Esophagus muscularis mucosa (tissue), 4 donors: ENCODE measurements at places on chromosomes 2 and 18. TPM values are rescaled to one million over a fixed set of nuclear protein-coding genes. Genes with fewer than 3 reads are reported as not detected.
A peak's percentile ranks its signal among the peaks of the same experiment; 100 is the strongest.

- H3K27me3 ChIP-seq, result no peaks in the 10 kb centered on the region
- no peaks in the 10 kb centered on the region for H3K36me3 ChIP-seq
- DNase-seq, result no peak
- peak overlapping the region; percentile 72 for H3K27ac ChIP-seq
- peaks cover 8% of the 10 kb centered on the region for H3K4me1 ChIP-seq
Observed at GRCh38 chr2:55133467-55134315, 83.4 kb upstream of the RTN4 start.

- H3K27ac ChIP-seq, result no peak overlapping the region
- H3K27me3 ChIP-seq, result no peaks in the 10 kb centered on the region
- H3K36me3 ChIP-seq, result no peaks in the 10 kb centered on the region
- H3K4me1 ChIP-seq, result no peaks in the 10 kb centered on the region
- peak; percentile 21 for DNase-seq
- H3K4me3 ChIP-seq, result no peak overlapping the region
Observed at GRCh38 chr2:222780051-222780450, 80.8 kb upstream of the ACSL3 start.

DNA sequence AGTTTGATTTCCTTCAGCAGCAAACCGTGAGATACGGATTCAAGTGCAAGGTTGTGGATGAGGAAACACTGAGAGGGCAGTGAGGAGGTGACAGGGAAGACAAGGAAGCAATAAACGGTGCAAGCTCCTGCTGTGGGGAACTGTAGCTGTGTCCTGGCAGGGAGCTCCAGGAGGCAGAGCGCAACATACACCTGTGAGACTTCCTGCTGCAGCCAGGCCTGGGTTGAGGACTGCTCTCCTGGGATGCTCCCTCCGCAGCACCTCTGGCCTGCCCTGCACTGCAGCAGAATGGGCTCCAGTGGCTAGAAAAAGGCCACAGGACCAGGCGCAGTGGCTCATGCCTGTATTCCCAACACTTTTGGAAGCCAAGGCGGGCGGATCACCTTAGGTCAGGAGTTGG lies 85.5 kb downstream of the MRO start:
- no peaks in the 10 kb centered on the region for H3K27me3 ChIP-seq
- no peak overlapping the region for H3K27ac ChIP-seq
- DNase-seq, result no peak
- no peaks in the 10 kb centered on the region for H3K4me1 ChIP-seq
- peaks cover 3% of the 10 kb centered on the region for H3K36me3 ChIP-seq
- H3K4me3 ChIP-seq, result no peak overlapping the region

DNA sequence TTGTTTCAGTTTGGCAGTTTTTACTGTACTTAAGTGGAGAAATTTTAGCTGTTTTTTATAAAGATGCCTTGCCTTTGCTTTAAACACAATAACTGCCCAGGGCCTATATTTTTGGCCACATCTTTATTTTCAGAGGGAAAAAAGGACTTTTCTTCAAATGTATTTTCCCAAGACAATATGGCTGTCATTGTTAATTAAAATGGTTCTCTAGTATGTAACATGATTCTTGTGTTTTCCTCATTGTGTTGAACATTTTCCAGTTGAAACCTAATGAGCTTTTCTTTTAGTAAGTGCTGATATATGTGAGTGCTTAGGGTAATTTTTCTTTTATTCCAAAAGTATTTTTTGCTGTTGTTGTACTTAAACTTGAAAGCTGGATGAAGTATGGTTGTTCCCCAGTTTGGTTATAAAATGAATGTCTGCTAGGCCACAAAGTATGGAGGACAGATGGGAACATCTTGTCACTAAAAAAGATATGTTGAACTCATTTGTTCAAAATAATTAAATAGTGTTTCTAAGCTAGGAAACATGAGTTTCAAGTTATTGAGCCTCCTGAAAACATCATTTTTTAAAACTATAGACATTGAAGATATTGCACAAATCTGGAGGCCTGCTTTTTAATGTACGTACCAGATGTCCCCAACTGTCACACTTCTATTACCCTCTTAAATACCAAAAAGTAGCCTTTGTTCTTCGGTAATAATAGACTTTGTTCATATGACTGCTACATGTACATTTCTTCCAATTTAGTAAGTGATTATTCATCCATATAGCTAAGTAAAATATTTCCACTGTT lies 147.5 kb upstream of the DAPL1 start:
- H3K4me1 ChIP-seq, result no peaks in the 10 kb centered on the region
- no peak overlapping the region for H3K27ac ChIP-seq
- H3K4me3 ChIP-seq, result no peak overlapping the region
- no peaks in the 10 kb centered on the region for H3K27me3 ChIP-seq
- no peak for DNase-seq
- peaks cover 17% of the 10 kb centered on the region for H3K36me3 ChIP-seq

DNA sequence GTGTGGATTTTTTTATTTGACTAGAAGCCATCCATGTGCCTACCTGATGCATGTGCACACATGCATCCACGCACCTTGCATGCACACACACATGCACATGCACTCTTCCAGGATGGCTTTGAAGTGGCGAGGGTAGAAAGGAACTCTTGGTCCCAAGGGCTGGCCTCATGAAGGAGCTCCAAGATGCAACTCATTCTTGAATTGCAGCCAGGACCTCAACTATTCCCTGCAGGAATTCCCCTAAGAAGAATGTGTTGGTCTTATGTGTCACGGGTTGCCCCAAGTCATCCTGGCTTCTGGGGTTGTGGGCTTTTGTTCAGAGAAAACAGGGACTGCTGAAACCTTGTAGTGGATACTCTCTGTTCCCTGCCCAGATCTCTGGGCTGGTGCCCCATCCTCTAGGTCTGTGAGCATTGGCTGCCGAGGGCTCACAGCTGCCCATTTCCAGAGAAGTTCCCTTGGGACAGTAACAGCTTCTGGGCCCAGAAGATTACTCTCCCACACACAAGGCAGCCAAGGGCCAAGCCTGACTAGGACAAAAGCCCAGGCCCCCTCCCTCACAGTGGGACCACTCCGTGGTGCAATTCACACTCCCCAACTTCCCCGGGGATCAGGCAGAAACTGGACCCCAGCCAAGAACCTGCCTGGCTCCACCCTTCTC lies 137.6 kb downstream of the COPS8 start:
- no peaks in the 10 kb centered on the region for H3K27me3 ChIP-seq
- H3K27ac ChIP-seq, result no peak overlapping the region
- peaks cover 25% of the 10 kb centered on the region for H3K4me1 ChIP-seq
- no peak overlapping the region for H3K4me3 ChIP-seq
- no peak for DNase-seq

- no peak overlapping the region for H3K27ac ChIP-seq
- H3K4me1 ChIP-seq, result no peaks in the 10 kb centered on the region
- no peaks in the 10 kb centered on the region for H3K36me3 ChIP-seq
- peak; percentile 47 for DNase-seq
- H3K27me3 ChIP-seq, result no peaks in the 10 kb centered on the region
Observed at GRCh38 chr2:224354632-224355211, 47.2 kb downstream of the FAM124B start.

DNA sequence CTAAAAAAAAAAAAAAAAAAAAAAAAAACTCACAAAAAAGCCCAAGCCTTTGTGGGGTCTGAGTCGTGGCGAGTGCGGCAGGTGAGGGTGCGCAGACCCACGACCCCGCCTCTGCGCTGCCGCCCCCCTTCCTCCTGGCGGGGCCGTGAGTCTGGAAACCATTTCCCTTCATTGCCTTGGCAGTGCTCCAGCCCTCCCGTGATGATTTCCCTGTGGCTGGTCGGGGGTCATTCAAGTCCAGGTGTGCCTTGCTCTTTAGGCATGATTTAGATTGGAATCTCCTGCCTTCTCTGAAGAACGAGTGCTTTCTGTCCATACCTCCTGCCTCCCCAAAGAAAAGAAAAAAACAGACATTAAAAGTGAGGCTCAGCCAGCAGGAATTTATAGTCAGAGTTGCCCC lies 161.8 kb downstream of the FAM210A start:
- no peak overlapping the region for H3K27ac ChIP-seq
- no peaks in the 10 kb centered on the region for H3K36me3 ChIP-seq
- H3K4me3 ChIP-seq, result no peak overlapping the region
- no peak for DNase-seq
- H3K4me1 ChIP-seq, result peaks cover 35% of the 10 kb centered on the region

GRCh38 chr18:26304511-26304910 lies 78.3 kb downstream of the TAF4B start:
- no peaks in the 10 kb centered on the region for H3K4me1 ChIP-seq
- no peak for DNase-seq
- no peaks in the 10 kb centered on the region for H3K36me3 ChIP-seq
- H3K4me3 ChIP-seq, result no peak overlapping the region

GRCh38 chr2:26635401-26635800 lies 5.8 kb downstream of the CIB4 start:
- no peak for DNase-seq
- H3K36me3 ChIP-seq, result no peaks in the 10 kb centered on the region
- H3K27me3 ChIP-seq, result no peaks in the 10 kb centered on the region
- no peak overlapping the region for H3K4me3 ChIP-seq
- H3K27ac ChIP-seq, result no peak overlapping the region
- H3K4me1 ChIP-seq, result peaks cover 36% of the 10 kb centered on the region

- H3K36me3 ChIP-seq, result peaks cover 36% of the 10 kb centered on the region
- H3K27me3 ChIP-seq, result no peaks in the 10 kb centered on the region
- H3K27ac ChIP-seq, result peak overlapping the region; percentile 97
- peak overlapping the region; percentile 82 for H3K4me3 ChIP-seq
Observed at GRCh38 chr2:55616551-55617174, 759 bp downstream of the PPP4R3B start.

DNA sequence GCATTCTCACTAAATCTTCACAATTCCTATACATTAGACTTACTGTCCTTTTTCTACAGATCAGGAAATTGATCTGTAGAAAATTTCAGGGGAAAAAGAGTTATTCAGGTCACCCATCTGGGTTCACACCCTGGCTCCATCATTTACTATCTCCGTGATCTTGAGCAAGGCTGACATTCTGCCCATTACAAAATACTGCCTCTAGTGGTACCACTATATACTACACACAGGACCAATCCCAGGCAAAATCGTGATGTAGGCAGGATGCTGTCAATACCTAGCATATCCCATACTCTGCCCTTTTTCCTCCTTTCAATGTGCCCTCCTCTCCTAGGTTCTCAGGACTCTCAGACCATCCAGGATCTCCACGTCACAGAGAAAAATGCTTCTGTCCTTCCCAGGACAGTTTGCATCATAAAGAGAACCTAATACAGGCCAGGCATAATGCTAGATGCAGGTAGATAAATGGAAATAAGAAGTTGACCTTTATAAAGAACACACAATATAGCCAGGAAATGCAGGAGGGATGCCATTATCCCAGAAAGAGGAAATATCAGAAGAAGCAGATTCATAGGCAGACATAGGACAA lies 101.9 kb downstream of the CDH20 start:
- no peaks in the 10 kb centered on the region for H3K36me3 ChIP-seq
- H3K27ac ChIP-seq, result no peak overlapping the region

GRCh38 chr2:123563515-123563914 lies 461.6 kb upstream of the CNTNAP5 start:
- no peaks in the 10 kb centered on the region for H3K36me3 ChIP-seq
- no peak overlapping the region for H3K27ac ChIP-seq
- H3K27me3 ChIP-seq, result no peaks in the 10 kb centered on the region
- H3K4me1 ChIP-seq, result no peaks in the 10 kb centered on the region
- DNase-seq, result no peak

Gene PCARE
- total RNA-seq, result not detected

Gene DSG4
- total RNA-seq, result not detected

Gene CPS1
- 2.0 TPM for total RNA-seq

Gene C2orf78
- not detected for total RNA-seq

Gene FAM124B
- total RNA-seq, result 4.9 TPM

Gene G6PC2
- not detected for total RNA-seq
